ENCODE measurements at places on chromosomes 12 and 14.

DNA sequence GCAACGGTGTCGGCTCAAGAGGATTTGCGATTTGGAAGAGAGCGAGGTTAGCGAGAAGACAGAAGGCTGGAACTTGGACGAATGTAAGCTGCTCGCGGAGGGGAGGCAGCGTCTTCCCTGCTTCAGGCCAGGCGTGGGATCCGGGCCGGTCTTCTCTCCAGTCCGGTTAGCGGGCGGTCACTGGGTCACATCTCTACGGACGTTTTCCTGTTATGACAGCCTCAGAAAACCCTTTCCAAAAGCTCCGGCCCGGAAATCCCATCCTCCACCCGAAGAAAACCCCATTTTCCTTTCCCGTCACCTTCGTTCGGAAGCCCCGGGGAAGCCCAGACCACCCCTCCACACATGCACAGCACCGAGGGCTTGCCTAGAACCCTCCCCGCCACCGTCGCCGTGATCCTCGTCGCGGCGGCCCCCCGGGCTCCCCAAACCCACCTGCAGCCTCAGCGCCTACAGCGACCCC is 268 bp downstream of the NDUFB1 start:
- no peak for DNase-seq

GRCh38 chr12:56574210-56574609 is 52.6 kb downstream of the RBMS2 start:
- DNase-seq = no peak

DNA sequence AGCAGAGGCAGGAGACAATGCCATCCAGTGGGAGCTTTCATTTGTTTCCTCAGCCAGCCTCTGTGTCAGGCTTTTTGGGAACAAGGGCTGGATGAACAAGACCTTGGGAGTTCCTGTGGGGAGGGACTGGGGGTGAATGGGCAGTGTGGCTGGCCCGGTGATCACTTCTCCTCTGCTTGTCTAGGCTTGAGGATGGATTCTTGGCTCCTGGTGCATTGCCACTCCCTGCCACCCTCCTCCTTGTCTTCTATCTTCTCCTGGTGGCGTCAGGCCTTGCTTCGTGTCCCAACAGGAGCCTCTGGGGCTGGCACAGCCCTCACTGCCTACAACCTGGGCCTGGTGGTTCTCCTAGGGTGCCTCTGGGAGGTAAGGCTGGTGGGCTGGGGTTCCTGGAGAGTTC is 25.0 kb upstream of the KCNA5 start:
- DNase-seq = no peak

- DNase-seq = no peak
These were observed 77.7 kb downstream of the TBX5 start for GRCh38 chr12:114328292-114328691.

All from CD4-positive, alpha-beta T cell treated with Interleukin-12 subunit alpha and Interleukin-12 subunit beta, for 1 hour (primary cell).